ENCODE measurements at places on chromosomes 3 and 15.
A peak's percentile ranks its signal among the peaks of the same experiment; 100 is the strongest.

- DNase-seq, result no peak
Measured at GRCh38 chr3:126053513-126053912, 30.4 kb downstream of the SLC41A3 start.

DNA sequence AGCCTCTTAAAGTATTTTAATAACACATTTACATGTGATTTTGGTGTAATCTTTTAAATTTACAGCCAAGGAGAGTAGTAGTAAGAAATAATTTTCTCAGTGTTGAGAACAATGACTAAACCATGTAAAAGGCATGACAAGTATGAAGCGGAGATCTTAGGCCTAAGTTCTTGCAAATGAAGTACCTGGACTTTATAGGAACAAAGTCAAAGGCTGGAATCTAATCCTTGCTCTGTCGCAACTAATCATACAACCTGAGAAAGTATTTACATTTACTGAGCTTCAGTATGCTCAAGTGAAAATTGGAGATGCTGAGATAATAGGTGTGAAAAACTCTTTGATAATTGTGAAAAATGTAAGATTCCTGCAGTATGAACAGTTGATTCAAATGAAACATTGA is 86.4 kb upstream of the VGLL3 start:
- no peak for DNase-seq

GRCh38 chr15:73677146-73677607 is 7.0 kb upstream of the CD276 start:
- peak; percentile 31 for DNase-seq

- no peak for DNase-seq
Measured at GRCh38 chr3:194468086-194468485, 18.7 kb downstream of the ATP13A3 start.

GRCh38 chr3:99948467-99949089 is 130.9 kb downstream of the CMSS1 start:
- no peak for DNase-seq

GRCh38 chr15:36817776-36818175 is 238.3 kb downstream of the CDIN1 start:
- DNase-seq, result no peak

GRCh38 chr3:123067689-123068600 is 1.1 kb downstream of the PDIA5 start:
- no peak for DNase-seq

GRCh38 chr3:103968751-103969150 is 1398.0 kb upstream of the ALCAM start:
- no peak for DNase-seq

GRCh38 chr3:102180280-102180931 is 254.4 kb upstream of the ZPLD1 start:
- DNase-seq, result no peak

DNA sequence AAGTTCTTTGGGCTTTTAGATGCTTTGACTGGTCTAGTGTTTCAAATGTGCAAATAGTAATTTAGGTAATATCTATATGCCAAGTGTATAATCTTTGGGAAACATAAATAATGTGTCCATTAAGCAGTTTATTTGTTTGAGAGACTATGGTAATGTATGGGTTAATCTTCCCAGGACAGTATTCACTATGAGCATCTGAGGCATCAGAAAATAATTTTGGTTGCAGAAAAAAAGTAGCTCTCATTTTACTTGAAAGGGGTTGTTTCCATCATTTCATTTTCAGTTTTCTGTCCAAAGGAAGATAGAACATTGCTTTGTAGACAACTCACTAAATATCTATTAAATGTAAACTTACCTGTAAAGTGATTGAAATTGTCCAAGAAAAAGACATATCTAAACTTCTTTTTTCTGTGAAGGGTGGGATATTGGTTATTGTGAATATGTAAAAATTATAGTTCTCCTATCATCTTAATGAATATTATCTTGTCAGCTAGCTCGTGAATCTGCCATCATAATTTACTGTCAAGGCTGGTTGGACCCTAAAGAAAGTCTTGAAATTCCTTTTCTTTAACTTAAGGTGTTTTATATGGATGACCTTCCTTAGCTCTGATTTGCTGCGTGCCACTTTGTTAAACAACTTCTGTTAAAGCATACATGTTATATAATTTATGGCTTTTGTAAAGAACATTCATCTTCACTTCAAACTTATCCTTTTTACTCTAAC is 108.8 kb downstream of the EPHA3 start:
- DNase-seq, result no peak

DNA sequence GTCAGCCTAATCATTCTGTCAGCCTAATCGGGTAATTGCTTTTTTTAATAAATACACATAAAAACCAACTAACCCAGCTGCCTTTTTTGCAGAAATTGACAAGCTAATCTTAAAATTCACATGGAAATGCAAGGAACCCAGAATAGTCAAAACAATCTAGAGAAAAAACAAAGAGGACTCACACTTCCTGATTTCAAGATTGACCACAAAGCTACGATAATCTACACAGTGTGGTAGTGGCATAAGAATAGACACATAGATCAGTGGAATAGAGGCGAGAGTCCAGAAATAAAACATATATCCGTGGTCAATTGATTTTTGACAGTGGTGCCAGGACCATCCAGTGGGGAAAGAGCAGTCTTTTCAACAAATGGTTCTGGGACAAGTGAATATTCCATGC is 2.4 kb upstream of the C3orf20 start:
- DNase-seq, result no peak

GRCh38 chr3:113468539-113468938 is 27.2 kb upstream of the CFAP44 start:
- DNase-seq, result no peak

DNA sequence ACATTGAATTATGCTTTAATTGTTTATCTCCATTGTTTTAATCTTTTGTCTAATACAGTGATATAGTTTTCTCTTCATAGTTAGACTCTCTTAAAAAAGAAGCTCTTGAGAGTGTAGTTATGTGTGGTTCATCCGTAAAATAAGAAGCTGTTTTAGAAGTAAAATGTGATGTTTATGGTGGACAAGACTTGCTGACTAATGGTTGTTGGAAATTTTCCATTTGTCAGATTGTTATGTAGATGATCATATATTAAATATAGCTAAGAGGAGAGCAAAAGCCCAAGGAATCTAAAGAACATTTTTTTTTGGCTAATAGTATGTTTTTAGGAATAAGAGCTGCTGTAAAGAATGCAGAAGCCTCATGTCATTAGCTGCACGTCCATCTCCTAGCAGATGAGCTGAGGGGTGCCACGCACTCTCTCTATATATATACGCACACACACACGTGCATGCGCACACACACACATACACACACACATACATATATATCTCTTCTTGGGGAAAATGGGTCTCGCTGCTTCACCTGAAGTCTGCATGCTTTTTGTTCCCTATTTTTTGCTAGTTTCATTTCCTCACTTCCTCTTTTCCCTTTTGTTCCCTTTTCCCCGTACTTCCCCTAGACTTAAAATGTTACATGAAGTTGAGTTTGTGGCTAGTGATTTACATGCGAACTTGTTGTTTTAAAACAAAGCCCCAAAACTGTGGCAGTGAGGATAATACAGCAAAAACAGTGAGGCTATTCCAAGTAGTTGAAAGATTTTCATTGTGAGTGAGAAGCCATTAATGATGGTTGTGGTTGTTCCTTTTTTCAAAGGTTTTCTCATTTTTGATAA is 107.8 kb downstream of the MBNL1 start:
- no peak for DNase-seq

GRCh38 chr15:73683257-73683776 is 866 bp upstream of the CD276 start:
- no peak for DNase-seq

DNA sequence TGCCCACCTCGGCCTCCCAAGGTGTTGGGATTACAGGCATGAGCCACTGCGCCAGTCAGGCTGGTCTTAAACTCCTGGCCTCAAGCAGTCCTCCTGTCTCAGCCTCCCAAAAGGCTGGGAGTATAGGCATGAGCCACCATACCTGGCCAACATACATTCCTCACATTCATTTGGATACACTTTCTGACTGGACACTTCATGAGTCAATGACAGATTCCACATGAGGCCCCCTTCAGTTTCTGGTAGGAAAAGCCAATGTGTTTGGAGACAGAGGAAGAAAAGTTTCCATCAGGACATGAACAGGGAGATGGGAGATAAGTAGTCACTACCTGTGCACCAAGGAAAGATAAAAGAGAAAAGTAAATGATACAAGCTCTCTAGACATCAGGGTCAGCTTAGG is 49.4 kb upstream of the GSK3B start:
- no peak for DNase-seq

DNA sequence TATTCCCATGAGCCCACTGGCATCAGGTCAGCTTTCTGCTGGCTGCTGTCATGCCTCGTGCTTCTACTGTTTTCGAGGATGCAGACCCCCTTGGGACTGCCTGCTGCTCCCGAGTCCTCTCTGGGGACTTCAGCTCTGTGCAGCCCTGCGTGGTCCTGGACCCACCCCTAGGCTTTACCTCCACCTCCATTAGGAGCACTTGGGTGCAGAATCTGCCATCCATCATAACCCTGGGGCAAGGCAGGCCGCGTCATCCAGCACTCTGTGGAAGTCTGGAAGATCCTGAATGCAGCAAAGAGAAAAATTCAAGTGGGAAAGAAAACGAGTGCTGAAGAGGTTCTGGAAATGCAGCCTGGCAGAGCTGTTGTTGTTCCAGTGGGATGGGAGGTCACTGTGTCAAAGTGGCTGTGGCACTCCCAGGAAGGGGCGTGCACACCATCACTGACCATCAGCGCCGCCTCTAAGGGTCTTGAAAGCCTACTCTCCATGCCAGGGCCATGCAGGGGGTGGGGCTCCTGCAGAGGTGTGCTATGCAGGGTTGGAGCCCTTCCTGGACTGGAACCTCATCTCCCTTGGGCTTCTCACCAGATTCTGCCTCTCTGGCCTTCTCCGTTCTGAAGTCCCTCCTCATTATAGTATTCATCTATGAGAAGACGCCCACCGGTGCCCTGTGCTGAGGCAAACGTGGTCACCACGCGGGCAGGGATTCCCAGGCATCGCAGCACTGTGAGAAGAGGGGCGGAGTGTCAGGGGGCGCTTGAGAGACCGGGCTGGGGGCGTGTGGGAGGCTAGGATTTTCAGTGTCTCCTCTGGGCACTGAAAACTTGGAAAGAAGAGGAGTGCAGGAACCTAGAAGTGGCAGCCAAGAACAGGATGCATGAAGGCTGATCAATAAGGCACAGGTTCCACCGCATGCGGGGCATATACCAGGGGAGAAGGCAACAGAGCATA is 12.5 kb downstream of the EPB42 start:
- no peak for DNase-seq

DNA sequence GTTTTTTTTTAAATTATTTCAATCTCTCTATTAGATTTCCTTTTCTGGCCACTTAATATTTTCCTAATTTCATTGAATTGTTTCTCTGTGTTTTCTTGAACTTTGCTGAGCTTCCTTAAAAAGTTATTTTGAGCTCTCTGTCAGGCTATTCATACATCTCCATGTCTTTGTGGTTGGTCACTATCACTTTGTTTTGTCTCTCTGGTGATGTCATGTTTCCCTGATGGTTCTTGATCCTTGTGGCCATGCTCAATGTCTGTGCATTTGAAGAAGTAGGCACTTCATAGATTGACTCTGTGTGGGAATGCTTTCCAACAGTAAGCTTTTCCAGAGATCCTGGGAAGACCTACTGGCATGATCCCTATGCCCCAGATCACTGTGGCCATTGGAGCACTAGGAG is 18.6 kb downstream of the CD200R1 start:
- no peak for DNase-seq

- no peak for DNase-seq
Measured at GRCh38 chr3:52104684-52105640, 48.6 kb upstream of the DUSP7 start.

- no peak for DNase-seq
Measured at GRCh38 chr3:52405601-52406110, 39.2 kb downstream of the SEMA3G start.

GRCh38 chr3:138124706-138125355 is 7.4 kb downstream of the A4GNT start:
- no peak for DNase-seq

- DNase-seq, result no peak
Measured at GRCh38 chr3:54822206-54822605, 105.7 kb downstream of the LRTM1 start.

DNA sequence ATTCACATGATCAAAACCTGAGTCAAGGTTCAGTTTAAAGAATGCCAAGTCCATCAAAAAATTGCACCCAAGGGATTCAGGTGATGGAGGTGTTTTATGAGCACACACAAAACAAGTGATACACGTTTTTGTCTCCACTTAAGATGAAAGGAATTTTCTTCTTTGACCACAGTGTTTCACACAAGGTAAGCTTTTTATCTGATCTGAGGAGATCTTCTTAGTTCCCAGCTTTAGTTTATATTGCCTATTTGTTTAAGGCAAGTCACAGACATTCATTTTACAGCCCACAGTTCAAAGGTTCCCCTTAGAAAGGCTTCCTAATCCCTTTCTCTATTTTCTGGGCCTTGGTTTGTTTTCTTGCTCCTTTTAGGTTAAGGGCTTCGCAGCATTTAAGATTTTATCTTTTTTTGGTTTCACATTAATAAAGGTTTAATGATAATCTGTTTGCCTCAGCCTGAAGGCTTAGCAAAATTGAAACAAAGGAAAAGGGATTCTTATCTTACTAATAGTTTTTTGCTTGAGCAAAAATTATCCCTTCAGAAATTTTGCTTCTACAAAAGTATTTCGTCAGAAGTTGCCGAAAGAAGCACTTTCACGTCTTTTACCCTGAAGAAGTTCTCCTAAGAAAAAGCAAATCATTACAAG is 420.5 kb upstream of the NAALADL2 start:
- DNase-seq, result no peak

DNA sequence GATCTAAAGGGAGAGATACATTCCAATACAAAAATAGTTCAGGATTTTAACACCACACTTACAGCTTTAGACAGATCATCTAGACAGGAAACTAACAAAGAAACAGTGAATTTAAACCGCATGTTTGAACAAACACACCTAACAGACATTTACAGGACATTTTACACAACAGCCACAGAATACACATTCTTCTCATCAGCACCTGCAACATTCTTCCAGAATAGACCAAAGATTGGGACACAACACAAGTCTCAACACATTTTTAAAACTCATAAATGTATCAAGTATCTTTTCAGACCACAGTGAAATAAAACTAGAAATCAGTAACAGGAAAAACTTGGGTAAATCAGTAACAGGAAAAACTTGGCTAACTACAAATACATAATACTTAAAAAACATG is 256.3 kb downstream of the MCTP2 start:
- no peak for DNase-seq

DNA sequence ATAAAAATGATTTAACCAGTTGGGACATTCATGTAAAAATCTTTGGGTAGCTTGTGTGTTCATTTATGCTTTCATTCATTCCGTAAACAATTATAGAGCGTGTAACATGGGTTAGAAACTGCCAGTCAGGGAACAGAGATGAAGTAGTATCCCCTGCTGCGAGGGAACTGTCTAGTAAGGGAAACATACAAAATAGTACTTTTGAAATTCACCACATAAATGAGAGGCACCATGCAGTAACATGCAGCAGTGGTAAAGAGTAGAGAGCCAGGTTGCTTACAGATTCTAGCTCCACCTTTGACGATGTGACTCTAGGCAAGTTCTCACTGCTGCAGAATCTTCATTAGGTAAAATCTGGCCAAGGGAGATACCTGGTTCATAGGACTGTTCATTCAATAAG is 938 bp downstream of the DZIP3 start:
- no peak for DNase-seq

- no peak for DNase-seq
Measured at GRCh38 chr3:37601832-37602231, 259.8 kb upstream of the CTDSPL start.

All from stimulated activated CD4-positive, alpha-beta T cell treated with anti-CD3 and anti-CD28 coated beads, Interleukin-1b, Interleukin-23, amount 100 ng/mL, for 48 hours (primary cell).